Cardiac fibroblast (primary cell): ENCODE measurements at places on chromosomes 2 and 18.

DNA sequence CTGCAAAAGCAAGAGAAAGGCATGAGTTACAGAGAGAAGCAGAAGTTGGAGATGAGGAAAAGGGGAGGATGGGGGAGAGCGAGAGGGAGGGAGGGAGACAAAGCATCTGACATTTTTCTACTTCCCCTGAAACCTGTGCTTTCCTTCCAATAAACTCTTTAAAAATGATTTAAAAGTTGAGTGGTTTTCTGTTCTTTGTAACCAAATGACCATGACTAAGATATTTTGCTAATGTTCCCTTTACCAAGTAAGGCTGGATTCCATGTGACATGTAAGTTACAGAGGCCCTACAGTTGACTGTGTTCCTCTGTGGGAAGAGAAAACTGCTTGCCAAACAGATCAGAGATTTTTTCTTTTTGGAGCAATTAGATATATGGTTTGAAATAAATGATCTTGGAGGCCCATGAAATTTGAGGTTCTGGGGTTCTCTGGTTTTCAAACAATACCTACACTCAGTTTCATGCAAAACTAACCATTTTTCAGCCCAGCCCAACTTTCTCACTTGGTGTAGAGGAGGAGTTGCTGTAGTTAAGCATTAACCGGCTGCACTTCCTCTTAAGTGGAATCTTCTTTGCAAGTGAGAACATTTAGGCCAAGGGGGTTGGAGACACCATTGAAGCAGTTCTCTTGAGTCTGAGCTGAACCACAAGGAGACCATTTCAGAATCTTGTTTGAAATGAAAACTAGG lies 34.5 kb downstream of the INSIG2 start:
- DNase-seq = peak; percentile 11

DNA sequence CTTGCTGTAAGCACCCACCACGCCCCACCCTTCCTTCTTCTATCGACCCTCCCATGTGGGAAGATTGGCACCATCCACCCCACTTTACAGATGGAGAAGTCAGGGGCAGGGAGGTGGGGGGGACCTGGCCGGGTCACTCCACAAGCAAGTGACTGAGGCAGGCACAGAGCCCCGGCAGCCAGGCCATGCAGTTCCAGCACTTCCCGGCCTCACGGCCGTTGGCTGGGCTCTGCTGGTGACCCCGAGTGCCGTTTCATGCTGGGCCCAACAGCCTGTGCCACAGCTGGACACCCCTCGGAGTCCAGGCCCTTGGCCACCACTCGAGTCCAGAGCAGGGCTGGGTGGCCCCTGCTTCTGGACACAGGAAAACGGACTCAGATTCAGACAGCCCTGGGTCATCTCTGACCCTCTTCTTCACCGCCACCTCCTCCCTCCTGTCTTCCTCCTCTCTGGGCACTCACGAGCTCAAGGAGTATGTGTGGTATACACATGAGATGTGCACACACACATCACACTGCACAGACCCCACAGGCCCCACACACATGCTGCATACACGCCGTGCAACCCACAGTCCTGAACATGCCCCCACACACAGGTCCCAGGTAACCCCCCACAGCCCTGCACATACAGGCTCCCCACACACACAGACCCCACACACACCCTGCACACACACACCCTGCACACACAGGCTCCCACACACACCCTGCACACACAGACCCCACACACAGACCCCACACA lies 89.3 kb upstream of the GPC1 start:
- no peak for DNase-seq

DNA sequence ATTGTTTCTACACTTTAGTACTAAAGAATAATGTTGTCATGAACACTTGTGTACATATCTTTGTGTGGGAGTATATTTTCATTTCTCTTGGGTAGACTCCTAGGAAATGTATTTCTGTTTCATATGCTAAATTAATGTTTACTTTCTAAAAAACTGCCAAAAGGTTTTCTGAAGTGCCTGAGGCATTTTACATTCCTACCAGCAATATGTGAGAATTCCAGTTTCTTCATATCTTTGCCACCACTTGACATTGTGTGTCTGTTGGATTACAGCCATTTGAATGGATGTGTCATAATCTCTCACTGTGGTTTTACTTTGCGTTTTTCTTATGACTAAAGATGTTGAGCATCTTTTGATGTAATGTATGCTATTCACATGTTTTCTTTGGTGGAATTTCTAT lies 428.2 kb upstream of the KCNH7 start:
- peak; percentile 78 for DNase-seq

DNA sequence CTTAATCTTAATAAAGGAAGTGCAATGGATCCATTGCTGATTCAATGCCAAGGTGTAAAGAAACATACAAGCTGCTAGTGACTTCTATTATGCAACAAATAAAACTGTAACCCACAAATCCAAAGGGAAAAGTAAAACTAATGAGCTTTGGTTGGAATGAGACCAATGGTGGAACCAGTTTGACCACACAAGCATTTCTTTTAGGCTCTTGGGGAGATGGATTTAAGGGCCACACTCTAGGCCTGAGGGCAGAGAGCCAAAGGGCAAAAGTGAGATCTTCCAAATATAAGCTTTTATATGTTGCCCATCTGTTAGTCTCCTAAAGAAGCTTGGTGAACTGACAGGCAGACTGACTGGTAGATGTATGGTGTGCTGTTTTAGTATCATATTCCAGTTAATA lies 41.5 kb upstream of the MMADHC start:
- DNase-seq = no peak

DNA sequence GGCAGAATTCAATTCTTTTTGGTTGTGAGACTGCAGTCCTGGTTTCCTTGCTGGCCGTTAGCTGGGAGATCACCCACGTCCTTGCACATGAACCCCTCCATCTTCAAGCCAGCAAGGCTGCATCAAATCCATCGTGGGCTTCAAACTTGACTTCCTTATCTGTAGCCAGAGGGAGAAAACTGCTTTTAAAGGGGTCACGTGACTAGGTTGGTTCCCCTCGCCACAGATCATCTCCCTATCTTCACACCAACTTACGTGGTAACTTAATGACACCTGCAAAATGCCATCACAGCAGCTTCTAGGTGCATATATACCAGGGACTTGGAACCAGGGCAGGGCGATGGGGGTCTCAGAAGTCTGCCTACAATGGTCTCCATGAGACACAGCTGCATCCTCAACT lies 169.5 kb downstream of the MTCL1 start:
- no peak for DNase-seq

GRCh38 chr2:63856303-63856603 lies 14.6 kb downstream of the UGP2 start:
- no peak for DNase-seq

DNA sequence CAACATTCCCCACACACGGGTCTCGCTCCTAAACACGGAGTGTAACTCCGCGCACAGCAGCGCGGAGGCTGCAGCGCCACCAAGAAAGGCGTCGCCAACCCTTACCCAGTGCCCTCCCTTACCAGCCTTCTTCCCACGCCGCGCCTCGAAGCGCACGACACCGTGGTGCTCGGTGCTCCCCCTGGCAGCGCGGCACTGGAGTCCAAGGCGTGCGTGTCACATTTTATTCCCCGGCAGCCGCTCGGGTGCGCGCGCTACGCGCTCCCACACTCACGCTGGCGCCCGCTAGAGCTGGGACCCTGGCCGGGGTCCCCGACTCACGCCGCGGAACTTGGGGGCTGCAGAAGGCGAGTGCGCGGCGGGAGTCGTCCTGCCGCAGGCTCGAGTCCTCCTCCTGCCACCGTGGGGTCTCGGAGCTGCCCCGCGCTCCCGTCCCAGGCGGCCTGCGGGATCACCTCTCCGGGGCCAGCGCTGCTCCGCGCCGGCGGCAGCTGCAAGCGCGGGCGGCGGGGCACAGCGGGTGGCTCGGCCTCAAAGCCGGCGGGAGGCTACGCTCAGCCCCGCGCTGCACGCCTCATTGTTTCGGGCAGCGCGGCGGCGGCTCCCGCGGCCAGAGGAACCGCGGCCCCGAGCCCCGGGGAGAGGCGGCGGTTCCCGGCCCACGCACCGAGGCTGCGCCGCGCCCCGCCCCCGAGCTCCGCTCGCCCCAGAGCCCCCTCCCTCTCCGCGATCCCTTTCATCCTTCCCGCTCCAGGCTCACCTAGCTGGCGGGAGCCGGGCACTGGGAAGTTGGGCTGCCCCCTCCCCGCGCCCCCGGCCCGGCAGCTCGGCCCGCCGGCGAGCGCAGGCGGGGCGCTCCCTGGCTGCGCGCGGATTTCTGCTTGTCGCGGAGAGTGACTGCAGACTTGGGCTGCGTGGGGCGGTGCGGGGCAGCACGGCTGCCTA lies at the start of gene ST6GAL2:
TSS of gene ST6GAL2 (minus strand) at position 197 of the 945 bp plus-strand sequence. CDS start 42,190 bp downstream, outside the sequence.
- no peak for DNase-seq

DNA sequence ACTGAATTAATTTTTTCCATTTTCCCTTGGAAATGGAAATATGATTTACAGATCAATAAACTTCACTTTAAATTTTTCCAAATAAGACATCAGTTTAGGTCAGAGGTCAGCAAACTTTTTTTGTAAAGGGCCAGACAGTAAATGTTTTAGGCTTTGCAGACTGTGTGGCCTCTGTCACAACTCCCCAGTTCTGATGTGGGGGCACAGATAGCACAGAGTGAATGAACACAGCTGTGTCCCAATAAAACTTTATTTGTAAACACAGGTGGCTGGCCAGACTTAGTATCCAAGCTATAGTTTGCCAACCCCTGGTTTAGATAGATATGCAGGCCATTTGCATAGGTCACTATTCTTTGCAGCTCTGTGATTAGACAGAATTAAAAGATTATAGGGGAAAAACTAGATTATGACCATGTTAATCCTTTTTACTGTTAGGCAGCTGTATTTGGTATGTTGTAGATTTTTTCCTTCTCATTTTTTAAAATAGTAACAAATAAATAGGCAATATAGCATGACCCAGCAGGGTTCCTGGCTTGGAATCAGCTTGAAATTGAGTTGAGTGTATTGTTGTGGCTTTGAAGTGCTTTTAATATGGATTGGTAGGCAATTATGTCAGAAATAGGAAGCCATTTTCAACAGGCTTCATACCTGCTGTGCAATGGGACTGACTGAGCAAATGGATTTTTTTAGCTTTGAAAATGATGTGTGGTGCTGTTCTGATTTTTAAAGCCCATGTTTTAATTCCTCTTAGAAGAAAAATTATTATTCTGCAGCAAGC lies 59.7 kb downstream of the WDSUB1 start:
- DNase-seq = no peak

DNA sequence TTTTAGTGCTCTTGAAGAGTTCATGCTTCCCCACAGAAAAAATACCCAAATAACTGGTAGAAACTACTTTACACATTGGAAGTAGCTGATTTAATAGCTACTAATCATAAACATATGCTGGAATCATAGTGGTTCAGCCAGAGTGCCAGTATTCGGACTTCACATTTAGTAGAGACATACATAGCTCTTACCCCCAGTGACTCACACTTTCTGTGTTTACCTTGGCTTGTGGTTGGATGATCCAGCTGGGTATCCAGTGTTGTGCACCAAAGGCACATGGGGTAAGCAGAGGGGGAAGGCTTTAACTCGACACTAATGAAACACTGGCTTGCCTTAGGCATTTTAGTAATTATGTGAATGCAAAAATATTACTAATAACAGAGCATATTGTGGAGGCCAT lies 18.1 kb downstream of the ARHGAP28 start:
- peak; percentile 83 for DNase-seq

- no peak for DNase-seq
Observed at GRCh38 chr2:199070322-199070949, 387.3 kb downstream of the SATB2 start.

GRCh38 chr18:10767658-10768057 lies 241.8 kb downstream of the NAPG start:
- DNase-seq = no peak

GRCh38 chr2:8622199-8622911 lies 59.5 kb upstream of the ID2 start:
- DNase-seq = no peak

- DNase-seq = no peak
Observed at GRCh38 chr2:234116010-234116409, 65.5 kb downstream of the SPP2 start.

- DNase-seq = peak; percentile 91
Observed at GRCh38 chr2:200509612-200510433, at the start of gene KCTD18. Gene KCTD18 (minus strand): TSS chr2:200510068. CDS start chr2:200507016, 3,052 bp downstream.

DNA sequence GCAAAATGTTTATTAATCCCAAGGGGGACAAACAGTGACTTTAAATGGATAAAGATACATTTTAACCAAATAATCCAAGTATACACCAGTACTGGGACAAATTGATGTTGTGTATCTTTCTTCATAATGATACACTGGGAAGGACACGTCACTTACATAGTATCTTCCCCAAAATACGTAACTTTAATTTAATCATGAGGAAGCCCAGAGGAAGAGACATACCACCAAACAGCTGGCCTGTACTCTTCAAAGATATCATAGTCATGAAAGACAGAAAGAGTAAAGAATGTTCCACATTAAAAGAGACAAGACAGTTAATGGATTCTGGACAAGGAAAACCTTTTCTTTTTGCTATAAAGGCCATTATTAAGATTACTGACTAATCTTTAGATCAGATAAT lies 37.1 kb downstream of the AGFG1 start:
- DNase-seq = no peak
